ENCODE measurements at places on chromosomes 5 and 9.

- DNase-seq, result no peak
These were observed 40.4 kb downstream of the EXD3 start for GRCh38 chr9:137382444-137383080.

- DNase-seq, result no peak
These were observed 117.0 kb upstream of the CXCL14 start for GRCh38 chr5:135695656-135696313.

DNA sequence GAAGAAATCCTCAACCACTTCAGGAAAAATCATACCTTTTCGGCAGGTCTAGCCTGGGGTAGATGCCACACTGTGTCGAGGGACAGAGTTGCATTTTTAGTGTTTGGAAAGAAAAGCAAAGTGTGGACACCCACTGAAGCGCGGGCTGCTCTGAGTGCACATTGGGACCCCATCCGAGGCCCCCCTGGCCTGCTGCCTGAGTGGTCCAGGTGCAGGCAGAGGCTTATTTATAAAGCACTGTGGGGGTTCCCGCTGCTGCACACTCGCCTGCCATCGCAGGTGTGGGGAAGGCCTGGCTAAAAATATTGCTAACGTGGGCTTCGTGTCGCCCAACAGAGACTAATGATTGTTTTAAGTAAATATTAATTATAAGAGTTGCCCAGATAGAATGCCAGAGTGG is 119.4 kb downstream of the CRB2 start:
- no peak for DNase-seq

DNA sequence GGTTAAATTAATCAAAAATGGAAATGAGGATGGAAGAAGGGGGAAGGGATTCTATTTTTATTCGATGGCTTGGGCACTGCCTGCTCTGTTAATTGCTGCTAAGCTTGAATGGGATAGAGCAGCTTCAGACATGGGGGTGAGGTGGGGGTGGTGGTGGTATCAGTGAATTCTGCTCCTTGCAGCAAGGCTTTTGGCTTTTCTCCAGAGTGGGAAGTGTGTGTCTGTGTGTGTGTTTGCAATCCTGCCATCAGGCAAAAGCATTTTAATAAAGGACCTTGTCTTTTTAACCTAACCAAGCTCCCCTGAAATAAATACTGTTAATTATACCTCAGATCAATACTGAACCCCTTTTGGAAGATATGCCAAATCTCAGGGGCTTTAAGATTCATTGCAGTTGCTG is 110.9 kb upstream of the GPR151 start:
- no peak for DNase-seq

GRCh38 chr5:109411627-109412026 is 1.9 kb upstream of the PJA2 start:
- DNase-seq, result no peak

GRCh38 chr9:135848341-135849047 is 58.9 kb downstream of the CAMSAP1 start:
- DNase-seq, result no peak

DNA sequence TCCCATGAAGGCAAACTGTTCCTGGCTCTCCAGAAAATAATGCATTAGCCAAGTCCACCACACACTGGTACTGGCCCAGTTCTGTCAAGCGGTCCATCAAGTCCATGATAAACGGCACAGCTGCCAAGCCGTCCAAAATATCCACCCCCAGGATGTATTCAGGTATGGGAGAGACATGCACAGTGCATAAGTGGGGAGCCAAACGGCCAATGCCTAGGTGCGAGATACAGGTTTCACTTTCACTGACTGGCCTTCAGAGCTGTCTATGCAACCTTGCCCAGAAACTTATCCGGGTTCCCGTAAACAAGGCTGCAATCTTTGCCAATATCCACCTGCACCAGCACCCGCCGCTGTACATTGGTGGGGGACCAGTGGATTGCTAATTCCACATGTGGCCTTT is 795.8 kb downstream of the EFNA5 start:
- DNase-seq, result no peak

DNA sequence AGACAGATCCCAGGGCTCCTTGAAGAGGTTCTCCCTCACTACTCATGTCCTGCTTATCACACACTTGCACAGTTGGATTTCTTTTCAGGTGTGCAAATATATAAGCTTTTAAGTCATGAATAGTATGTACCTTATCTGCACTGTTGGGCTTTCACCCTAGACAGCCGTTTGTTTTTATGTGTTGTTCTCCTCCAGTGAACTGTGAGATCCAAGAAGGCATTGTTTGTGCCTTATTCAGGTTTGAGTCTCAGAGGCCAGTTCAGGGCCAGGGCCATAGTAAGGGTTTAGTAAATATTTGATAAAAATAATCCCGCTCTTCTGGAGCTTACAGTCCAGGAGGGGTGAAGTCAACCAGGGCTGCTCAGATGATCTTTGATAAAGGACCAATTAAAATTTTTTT is 480.0 kb downstream of the TMEM38B start:
- no peak for DNase-seq

GRCh38 chr5:165201771-165202518 is 1696.5 kb downstream of the MAT2B start:
- no peak for DNase-seq

- DNase-seq, result no peak
These were observed 123.3 kb upstream of the TBC1D2 start for GRCh38 chr9:98378794-98379193.

DNA sequence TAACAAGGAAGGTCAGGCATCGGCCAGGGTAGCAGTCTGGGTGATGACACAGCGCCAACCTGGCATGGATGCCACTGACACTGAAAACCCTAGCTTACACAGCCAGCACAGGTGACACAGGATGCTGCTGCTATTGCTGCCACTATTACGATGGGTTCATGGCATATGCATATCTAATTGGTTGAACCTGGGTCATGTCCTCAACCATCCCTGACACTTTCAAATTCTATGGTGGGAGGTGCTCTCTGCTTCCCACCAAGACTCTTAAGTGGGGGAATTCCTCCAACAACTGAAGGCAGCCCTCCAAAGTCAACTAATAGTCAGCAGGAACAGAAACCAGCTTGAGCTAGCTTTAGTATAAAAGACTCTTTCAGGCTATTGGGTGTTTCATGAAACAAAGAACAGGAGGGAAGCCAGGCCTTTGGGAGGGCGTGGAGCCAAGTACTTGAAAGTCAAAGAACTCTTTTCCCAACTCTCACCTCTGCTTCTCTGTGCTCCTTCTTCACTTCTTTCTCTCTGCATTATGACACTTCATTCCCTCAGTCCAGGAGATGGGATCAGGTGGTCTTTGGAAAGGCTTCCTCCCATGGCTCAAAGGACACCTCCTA is 21.3 kb downstream of the PTTG1 start:
- no peak for DNase-seq

DNA sequence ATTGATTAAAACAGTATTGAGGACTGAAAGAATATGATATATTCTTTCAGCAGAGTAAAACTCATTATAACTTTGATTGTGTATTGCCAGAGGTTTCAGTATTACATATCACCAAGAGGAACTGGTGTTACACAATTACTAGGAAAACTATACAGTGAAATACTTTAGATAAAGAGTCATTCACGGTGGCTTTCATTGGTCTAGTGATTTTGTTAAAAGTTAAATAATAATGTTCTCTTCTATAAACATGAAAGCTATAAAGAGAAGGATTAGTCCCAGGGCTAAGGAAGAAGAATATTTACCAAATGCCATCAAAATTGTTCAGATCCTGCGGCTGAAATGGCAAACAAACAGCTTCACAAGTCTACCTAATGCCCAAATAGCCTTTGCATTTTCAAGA is 306.2 kb downstream of the SEMA5A start:
- no peak for DNase-seq

DNA sequence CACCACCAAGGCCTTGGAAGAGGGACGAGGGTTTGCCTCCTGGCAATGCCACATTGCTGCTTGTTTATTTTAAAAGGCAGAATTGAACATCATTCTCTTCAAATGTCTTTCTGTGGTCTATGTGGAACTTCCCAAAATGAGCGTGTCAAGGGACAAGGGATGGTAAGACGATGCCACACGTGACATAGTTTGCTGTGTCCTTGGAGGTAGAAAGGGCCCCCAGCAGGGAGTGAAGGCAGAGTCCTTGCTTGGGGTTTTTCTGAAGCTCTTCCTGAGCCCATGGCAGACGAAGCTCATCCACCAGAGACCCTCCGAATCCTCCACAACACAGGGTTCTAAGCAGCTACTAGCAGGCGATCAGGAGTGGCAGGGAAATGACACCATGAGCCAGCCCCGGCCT is 28.3 kb downstream of the PRRX2 start:
- no peak for DNase-seq

GRCh38 chr9:72396247-72397091 is 31.5 kb upstream of the ZFAND5 start:
- DNase-seq, result no peak

Measured in stimulated activated CD8-positive, alpha-beta memory T cell treated with anti-CD3 and anti-CD28 coated beads, Interleukin-7, amount 100 ng/mL, for 48 hours (primary cell).